ENCODE measurements at places on chromosomes 5 and 9.

- no peak for DNase-seq
Observed at GRCh38 chr9:131304676-131305355, 15.3 kb downstream of the PLPP7 start.

DNA sequence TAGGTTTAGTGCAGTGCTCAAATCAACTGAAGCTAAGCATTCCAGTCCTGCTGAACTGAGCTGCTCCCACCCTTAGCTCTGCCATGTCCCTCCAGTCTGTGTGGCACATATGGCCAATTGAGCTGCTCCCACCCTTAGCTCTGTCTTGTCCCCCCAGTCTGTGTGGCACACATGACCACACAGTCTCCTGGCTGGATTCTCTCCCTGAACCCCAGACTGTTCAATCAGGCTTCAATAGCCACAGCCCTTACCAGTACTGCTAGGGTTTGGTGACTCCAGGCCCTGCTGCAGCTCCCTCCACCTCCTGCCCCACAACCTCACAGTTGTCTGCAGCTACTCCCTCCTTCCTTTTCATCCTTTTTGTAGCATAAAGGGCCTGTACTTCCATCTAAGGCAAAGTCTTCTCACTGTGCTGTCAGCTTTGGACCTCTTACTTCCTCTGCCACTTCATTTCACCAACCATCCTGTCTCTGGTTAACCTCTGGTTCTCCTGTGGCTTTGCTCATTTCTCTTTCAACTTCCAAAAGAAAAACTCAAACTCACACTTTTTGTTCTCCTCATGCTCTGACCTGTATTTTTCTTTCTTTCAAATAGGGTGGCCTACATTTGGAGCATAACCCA is 50.8 kb downstream of the ADAMTS12 start:
- no peak for DNase-seq

GRCh38 chr5:171688696-171689495 is 96.7 kb upstream of the SMIM23 start:
- DNase-seq, result no peak

DNA sequence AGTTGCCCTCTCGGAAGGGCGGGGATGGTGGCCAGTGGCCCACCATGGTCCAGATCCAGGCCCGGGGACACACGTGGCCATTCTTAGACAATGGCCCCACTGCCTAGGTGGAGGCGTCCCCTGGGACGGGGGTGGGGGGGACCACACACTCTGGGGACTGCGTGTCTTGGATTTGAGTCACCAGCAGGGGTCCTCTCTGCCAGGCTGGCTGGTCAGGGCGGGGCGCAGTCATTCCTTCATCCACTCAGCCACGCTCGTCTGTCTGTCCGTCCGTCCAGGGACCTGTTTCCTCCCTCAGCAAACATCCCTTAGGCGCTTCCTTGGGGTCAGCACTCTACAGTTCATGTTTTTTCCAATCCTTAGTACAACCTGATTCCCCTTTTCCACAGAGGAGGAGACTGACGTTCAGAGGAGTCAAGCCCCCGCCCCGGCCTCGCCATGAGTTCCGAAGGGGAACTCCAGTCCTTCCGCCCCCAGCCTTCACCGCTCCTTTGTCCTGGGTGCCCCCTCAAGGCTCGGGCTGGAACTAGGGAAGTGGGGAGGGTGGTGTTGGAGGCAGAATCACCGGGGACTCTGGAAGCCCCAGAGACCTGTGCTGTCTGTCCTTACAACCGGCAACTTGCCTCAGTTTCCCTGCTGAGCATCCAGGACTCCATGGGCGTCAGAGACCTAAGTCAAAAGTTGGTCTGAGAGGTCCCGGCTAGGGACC is 276.6 kb upstream of the MVB12B start:
- no peak for DNase-seq

GRCh38 chr9:684941-685340 is 156.6 kb upstream of the DMRT1 start:
- no peak for DNase-seq

DNA sequence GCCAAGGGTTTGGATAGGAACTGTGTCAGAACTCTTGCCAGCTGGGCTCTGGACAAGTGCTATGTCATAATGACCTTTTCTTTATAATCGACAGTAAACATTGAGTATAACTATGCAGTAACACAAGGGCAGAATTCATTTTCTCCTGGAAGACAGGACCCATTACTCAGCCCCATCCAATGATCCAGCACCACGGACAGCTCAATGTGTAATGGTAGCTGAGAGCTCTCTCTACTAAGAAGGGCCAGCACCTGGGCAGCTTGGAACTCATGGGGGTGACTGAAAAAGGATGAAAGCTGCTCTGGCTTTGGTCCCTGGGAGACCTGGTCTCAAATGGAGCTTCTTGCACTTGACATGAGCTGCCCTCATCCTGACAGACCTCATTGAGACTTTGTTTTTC is 347.8 kb downstream of the TRIM32 start:
- no peak for DNase-seq

DNA sequence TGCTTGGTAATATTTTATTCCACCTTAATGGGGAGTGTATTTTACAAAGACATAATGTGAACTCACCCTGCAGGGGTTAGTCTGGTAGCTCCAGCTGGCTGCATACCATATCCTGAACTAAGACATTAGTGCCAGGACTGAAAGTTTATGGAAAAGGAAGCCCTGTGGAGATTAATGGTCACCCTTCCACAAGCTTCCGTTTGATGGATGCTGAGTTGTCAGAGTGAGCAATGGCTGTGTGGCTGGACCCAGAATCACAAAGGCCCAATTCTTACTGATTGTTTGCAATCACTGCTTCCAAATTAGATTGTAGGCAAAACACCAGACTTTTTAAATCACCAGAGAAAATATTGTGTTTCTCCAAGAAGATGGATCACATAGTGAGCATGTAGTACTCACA is 90.1 kb upstream of the TRPC7 start:
- DNase-seq, result no peak

- no peak for DNase-seq
Observed at GRCh38 chr5:97049175-97049574, 93.2 kb downstream of the LIX1 start.

DNA sequence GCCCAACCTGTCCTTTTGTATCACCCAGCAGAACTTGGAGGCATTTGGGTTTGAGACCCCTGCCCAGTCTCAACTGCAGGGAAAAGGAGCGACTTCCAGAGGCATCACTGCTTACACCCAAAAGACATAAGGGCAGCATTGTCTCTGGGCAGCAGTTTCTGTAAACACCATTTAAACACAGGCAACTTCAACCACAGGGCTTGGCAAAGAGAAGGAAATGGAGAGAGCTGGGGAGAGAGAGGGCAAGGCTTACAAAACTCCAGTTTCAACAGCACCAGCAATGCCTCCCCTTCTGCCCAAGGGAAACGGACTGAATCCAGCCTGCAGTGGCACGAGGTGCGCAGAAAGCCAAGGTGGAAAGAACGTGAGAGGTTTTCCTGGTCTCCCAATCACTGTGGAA is 147.6 kb downstream of the ROR2 start:
- DNase-seq, result no peak

All from GM04503 (cell line).